HEK293T (cell line): ENCODE measurements at places on chromosomes 7 and 10.
A peak's percentile ranks its signal among the peaks of the same experiment; 100 is the strongest.

DNA sequence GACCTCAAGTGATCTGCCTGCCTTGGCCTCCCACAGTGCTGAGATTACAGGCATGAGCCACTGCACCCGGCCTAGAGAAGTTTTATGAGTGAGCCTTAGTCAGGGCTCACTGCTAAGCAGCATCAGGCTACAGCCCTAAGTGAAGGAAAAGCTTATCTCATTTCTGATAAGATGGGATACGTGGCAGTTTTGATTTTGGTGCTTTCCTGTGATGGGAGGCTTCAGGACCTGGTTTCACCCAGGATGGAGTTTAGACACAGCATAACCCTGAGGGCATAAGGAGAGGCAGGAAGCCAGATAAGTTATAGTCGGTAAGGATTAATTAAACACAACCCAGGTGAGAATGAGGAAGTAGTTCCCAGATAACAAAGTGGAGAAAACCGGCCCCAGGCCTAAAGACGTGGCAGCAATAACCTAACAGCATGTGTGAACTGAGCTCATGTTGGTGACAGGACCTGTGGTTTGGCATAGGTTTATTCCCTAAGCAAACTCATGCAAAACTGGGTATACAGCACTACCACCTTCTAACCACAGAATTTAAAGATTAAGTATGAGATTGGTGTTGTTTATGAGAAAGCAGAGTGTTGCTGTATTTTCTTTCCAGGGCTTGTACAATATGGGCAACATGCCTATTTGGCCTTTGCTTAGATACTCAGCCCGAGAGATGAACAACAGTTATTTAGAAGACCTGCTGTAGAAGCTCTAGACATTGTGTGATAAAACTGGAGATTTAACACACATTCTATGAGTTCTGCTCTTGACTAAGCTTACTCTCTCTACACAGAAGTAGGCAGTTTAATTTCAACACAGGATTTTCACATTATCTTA, 119.4 kb downstream of the COL28A1 start:
- DNase-seq, result no peak

DNA sequence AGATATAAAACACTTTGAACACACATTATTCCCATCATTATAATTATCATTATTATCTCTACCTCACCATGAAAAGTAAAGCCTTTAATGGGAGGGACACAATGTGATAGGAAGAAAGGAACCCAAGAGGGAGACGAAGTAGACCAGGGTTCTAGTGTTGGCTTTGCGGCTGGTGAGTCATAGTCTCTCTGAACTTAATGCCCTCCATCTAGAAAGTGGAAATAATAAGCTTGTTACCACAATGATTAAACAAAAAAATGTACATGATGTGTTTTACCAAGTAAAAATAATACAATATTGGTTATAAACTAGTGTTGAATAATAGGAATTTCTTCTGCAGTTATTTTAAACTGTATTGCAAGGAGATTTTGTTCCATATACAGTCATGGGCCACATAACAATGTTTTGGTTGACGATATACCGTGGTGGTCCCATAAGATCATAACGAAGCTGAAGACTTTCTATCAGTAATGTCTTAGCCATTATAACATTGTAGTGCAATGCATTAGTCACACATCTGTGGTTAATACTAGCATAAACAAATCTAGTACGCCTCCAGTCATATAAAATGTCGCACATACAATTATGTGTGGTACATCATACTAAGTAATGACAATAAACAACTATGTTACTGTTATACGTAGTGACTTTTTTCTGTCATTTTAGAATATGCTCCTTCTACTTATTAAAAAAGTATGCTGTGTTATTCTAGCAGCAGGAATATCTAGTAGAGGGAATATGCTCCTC, 450.6 kb upstream of the SORCS1 start:
- DNase-seq, result no peak

DNA sequence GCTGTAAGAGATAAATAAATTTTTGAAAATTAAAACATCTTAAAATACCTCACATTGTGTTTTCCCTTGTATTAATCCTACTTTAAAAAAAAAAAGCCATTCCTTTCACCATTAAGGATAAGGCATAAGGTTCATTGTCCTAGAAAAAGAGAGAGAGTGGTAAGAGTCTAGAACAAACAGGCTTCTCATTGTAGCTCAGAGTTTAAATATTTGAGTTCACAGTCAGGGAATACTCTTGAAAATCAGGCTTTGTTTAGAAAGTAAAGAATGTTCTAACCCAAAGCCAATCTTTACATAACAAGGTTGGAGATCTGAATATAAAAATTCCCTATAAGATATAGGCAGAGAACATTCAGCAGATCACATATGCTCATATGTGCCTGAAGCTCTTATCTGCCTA, 40.2 kb upstream of the TES start:
- no peak for DNase-seq

GRCh38 chr10:27100813-27101347, 586 bp upstream of the ANKRD26 start:
- DNase-seq, result no peak

- DNase-seq, result no peak
Observed at GRCh38 chr7:127437837-127438236, 45.3 kb upstream of the ZNF800 start.

- no peak for DNase-seq
Observed at GRCh38 chr7:159091480-159092475, 52.9 kb downstream of the VIPR2 start.

- no peak for DNase-seq
Observed at GRCh38 chr10:85917601-85918000, 449.0 kb downstream of the GRID1 start.

- DNase-seq, result no peak
Observed at GRCh38 chr7:63009771-63010170, 988.9 kb upstream of the ZNF722 start.

DNA sequence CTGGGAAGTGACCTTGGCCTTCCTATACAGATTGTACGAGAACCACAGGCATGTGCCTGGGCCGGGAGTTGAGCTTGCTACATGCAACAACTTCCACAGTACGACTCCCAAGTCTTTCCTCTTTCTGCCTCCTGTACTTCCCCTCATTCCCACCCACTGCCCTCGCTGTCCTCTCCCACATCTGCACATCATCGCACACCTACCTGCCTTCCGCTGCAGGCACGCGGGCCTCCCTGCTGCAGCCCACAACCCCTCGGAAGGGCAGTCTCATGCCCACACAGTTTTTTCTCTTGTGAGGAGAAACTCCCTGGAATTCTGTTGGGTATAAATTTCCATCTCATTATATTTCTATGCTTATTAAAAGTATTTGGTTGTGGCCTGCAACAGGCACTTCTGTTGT, 117.2 kb downstream of the ACTR3B start:
- no peak for DNase-seq

- DNase-seq, result peak; percentile 2
Observed at GRCh38 chr10:30999070-30999712, 32.5 kb downstream of the ZNF438 start.

DNA sequence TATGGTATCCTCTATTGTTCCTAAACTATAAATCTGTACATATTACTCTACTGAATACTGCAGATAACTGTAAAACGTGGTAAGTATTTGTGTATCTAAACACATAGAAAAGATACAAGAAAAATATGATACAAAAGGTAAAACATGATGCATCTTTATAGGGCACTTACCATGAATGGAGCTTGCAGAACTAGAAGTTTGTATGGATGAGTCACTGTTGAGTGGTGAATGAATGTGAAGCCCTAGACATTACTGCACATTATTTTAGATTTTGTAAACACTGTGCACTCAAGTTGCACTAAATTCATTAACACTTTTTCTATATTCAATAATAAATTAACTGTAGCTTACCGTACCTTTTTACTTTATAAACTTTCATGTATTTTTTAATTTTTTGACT, 357.5 kb downstream of the ZWINT start:
- DNase-seq, result no peak

DNA sequence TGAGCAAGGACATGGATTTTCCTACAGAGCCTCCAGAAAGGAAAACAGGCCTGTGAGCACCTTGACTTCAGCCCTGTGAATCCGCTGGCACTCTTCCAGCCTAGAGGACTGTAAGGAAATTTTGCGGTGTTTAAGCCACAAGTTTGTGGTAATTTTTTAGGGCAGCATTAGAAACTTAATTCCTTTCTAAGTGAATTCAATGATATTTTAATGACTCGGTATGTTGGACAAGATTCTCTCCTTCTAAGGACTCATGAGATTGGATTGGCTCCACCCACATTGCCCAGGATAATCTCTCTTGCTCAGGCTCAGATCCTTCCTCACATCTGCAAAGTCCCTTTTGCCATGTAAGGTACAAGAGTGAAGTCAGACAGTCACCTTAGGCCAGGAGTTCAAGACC, 4.5 kb downstream of the LYZL2 start:
- DNase-seq, result no peak

GRCh38 chr10:7274293-7274692, 136.5 kb downstream of the SFMBT2 start:
- no peak for DNase-seq

DNA sequence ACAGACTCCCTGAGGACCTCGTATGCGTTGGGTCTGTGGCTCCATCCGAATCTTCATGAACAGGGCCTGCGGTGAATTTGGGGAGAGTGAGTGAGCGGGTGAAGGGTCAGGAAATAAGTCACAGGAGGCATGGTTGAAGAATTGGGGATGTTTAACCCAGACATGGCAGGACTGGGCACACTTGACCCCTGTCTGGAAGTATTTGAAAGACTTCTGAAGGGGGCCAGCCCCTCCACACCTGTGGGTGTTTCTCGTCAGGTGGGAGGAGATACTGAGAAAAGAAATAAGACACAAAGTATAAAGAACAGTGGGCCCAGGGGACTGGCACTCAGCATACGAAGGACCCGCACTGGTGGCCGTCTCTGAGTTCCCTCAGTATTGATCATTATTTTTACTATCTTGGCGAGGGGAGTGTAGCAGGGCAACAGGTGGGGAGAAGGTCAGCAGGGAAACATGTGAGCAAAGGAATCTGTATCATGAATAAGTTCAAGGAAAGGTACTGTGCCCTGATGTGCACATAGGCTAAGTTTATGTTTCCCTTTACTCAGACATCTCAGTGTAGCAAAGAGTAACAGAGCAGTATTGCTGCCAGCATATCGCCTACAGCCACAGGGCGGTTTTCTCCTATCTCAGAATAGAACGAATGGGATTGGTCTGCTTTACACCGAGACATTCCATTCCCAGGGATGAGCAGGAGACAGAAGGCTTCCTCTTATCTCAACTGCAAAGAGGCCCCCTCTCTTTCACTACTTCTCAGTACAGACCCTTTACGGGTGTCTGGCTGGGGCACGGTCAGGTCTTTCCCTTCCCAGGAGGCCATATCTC, 38.2 kb upstream of the PFKFB3 start:
- no peak for DNase-seq

- peak; percentile 24 for DNase-seq
Observed at GRCh38 chr10:50991456-50992355, 82.6 kb upstream of the PRKG1 start.

DNA sequence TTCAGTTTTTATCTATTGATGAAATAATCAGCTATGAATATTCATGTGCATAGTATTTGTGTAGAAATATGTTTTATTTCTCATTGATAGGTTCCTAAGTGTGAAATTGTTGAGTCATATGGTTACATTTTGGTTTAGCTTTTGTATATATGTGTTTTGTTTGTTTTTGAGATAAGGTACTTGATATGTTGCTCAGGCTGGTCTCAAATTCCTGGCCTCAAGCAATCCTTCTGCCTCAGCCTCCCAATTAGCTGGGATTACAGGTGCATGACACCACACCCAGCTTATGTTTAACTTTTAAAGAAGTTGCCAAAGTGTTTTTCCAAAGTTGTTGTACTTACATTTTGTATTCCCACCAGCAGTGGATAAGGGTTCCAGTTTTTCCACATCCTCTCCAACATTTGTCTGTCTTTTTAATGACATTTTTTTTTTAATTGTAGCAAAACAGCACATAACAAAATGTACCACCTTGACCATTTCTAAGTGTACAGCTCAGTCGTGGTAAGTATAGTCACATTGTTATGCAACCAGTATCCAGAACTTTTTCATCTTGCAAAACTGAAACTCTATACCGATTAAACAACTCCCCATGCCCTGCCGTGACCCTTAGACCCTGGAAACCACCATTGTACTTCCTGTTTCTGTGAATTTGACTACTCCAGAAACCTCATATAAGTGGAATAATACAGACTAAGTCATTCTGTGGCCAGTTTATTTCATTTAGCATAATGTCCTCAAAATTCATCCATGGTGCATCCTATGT, 12.6 kb upstream of the UBE2D1 start:
- no peak for DNase-seq

GRCh38 chr10:98013776-98014175, 16.6 kb downstream of the CRTAC1 start:
- DNase-seq, result no peak

DNA sequence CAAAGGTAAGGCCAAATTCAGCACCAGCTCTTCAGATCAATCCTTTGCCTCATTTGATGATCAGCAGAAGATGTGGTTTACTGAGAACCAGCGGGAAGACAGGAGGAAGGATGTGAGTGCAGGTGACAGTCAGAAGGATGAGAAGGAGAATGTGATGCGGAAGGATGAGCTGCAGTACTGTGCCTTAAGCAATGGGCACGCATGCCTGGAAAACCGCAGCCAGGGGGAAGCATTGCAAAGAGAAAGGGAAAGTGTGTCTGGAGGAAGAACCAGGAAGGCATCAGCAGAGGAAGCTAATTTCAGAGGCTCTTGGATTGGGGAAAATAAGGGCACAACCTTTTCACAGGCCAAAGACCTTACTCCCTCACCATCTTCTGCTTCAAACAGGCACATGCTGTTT, 25.7 kb downstream of the C10orf71 start:
- no peak for DNase-seq

DNA sequence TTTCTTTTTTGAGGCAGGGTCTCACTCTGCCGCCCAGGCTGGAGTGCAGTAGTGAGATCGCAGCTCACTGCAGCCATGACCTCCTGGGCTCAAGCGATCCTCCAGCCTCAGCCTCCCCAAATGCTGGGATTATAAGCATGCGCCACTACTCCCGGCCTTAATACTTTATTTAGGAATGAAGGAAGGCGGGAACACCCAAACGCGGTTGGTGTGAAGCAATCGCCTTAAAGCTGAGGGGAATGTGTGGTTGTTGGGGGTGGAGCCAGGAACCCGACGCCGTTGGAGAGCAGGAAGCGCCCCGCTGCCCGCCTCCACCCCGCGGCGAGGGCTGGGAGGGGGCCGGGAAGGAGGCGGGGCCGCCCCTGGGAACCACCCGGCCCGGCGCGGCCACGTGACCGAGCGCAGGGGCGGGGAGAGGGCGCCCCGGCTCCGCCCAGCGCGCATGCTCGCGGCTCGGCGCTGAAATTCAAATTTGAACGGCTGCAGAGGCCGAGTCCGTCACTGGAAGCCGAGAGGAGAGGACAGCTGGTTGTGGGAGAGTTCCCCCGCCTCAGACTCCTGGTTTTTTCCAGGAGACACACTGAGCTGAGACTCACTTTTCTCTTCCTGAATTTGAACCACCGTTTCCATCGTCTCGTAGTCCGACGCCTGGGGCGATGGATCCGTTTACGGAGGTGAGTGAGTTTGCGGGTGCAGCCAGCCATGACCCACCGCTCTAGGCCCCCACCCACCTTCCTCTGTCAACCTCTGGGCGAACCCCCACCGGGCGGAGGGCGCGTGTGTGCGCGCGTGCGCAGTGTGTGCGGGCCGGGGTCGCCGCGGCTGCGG, at the start of gene ANLN:
Gene ANLN, plus strand, starts transcription at position 492 of the 828 bp plus-strand sequence. Its CDS starts 165 bp downstream, at position 657.
- DNase-seq, result peak; percentile 97

- no peak for DNase-seq
Observed at GRCh38 chr7:2645274-2645868, 13.6 kb downstream of the TTYH3 start.

GRCh38 chr10:17068953-17069352, 60.7 kb downstream of the CUBN start:
- DNase-seq, result no peak
